ENCODE measurements at places on chromosomes 12 and 14. TPM values are rescaled to one million over a fixed set of nuclear protein-coding genes. Genes with fewer than 3 reads are reported as not detected.

The OR6C2 gene
- total RNA-seq = not detected

The CAND1 gene
- 24.8 TPM for total RNA-seq

The CHURC1 gene
- 70.9 TPM for total RNA-seq

The BDKRB2 gene
- total RNA-seq = 1.7 TPM

The LMNTD1 gene
- total RNA-seq = 1.0 TPM

The FAM181A gene
- not detected for total RNA-seq

The PARPBP gene
- total RNA-seq = 2.2 TPM

The GEMIN2 gene
- total RNA-seq = 5.2 TPM

DNA sequence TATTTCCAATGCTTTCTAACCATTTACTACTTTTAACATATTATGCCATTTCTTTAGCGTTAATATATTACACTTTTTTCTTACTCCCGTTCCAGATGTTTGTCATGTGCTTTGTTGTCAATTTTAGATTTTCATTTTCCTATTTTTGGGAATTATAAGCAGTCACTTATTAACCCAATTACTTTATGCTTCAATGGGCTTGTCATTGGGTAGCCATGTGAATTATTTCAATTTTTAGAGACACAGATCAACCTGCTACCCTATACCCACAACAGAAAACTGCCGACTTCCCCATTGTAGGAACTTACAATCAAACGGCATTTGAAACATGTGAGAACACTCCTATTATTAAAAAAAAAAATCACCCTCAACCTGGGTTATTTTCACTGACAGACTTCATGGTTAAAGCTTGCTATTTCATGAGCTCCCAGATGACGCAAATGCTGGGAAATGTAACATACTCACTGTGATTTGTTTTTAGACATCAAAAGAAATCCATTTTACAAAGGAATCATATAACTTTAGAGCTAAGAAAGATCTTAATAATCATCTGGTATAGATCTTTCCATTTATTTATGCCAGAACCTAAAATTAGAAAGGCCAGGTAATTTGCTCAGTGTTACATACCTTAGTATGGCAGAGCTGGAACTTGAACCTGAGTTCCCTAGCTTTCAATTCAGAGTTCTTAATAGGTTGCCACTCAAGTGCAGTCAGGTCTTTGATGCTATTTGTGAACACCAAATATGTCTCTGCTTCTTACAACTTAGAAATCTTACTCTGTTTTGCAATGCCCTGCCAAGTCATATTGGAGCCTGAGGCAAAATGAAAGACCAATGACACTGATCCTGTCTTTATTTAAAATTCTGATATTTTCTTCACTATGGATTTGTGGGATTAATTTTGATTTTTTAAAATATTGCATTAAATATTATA is 340.4 kb downstream of the RAD51B start:
- DNase-seq = no peak

DNA sequence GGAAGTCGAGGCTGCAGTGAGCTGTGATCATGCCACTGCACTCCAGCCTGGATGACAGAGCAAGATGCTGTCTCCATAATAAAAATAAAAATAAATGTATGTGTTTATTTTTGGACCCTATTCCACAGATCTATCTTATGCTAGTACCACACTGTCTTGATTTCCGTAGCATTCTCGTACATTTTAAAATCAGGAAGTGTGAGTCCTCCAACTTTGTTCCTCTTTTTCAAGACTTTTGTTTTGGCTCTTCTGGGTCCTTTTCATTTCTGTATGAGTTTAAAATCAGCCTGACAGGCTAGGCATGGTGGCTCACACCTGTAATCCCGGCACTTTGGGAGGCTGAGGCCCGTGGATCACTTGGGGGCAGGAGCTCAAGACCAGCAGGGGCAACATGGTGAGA is 25.8 kb downstream of the DAO start:
- no peak for DNase-seq

DNA sequence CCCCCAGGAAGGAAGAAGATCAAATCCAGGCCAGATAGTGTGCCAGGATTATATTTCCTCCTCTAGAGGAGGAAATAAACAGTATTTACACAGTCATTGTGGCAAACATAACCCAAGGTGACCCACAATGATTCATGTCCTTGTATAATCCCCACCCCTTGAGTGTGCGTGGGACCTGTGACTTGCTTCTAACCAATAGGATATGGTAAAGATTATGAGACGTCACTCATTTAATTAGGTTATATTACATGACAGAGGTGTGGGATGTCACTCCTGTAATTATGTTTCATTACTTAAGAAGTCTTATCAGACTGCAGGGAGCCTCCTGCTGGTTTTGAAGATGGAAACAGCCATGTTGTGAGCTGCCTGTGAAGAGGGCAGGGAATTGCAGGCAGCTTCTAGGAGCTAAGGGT is 12.2 kb upstream of the CATSPERB start:
- no peak for DNase-seq

DNA sequence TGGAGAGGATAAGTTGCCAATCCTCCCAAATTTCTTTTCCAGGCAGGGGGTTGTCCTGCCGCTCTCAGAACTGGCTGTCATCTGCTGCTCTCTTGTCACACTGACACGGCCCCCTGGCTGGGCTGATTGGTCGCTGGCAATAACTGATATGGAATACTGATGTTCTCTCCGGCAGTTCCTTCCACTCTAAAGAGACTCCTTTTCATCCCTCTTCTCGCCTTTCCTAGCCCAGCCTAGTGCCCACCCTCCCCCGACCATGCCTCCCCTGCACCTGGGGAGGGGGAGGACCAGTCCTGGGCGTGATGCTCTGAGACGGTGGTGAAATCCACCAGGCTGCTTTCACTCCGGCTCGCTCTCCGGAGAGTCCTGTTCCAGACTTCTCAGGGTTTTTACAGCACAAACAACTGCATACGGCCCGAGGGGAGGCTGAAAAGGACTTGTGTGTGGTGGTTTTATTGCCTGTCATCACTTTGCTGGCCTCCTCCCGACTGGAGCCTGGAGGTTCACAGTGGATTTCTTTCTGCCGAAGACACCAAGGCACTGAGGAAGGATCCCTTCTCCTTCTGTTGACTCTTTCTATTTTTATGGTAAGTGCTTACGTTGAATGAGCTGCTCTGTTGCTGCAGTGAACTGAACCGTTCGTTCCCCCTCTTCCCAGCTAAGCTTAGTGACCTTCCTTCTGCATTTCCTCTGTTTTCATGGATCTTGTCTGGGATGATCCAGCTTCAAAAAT is at the start of gene ANO4:
Gene ANO4, plus strand, starts transcription at position 336 of the 733 bp plus-strand sequence. CDS start 107,010 bp downstream, outside the sequence.
- DNase-seq = no peak

GRCh38 chr12:26643532-26644315 is 189.3 kb downstream of the ITPR2 start:
- DNase-seq = no peak

DNA sequence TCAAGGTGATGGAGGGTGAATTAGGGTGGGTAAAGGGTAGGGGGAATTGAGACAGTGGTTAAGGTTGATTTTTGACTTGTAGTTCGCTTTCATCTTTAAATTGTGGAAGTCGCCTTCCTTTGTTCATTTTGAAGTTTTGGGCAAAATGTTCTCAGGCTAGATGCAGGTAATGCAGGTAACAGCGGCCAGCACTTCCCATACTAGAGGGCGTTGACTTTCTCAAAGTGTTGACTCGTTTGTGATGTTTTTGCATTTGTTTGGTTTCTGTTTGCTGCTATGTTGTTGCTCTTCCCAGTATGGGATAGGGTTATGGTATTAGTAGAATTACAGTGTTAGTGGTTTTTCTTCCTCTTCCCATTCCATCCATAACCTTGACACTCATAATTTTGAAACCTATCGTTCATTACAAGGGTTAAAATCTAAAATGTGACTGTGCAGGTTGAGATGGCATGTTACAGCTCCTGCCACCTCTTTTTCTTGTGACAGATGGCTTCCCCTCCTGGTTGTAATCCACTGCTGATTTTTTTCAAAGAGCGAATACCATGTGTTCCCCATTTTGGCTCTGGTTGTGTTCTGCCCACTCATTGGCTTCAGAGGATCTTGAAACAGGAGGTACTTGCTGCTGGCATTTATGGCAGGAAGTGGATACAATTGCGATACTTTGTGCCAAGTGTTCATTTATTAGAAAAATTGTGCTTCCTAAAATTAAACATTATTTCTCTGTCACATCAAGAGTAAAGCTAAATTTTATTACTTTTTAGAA is 57.1 kb downstream of the ERC1 start:
- DNase-seq = no peak

DNA sequence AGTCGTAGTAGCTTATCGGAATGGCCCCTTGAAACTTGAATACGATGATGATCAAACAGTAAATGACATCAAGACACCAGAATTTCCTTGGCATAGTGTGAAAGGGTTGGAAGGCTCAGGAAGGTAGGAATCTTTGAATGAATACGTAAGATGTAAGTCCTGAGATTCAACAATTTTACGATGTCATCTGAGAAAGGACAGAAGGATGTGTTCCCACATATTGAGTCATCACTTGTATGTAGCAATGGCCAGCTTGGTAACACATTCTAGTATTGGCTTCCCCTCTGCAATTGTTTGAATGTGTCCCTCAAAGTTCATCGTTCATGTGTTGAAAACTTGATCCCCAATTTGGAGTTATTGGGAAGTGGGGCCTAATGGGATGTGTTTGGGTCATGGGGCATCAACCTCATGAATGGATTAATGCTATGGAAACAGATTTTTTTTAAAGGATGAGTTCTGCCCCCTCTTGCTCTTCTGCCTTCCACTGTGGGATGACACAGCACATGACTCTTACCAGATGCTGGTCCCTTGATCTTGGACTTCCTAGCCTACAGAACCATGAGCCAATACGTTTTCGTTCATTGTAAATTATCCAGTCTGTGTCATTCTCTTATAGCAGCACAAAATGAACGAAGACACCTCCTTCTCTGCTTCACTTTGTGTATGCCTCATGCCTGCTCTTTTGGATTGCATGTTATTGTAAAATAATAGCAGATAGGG is 284.6 kb downstream of the BCAT1 start:
- DNase-seq = no peak

GRCh38 chr14:24888532-24888931 is 161.4 kb downstream of the STXBP6 start:
- no peak for DNase-seq

DNA sequence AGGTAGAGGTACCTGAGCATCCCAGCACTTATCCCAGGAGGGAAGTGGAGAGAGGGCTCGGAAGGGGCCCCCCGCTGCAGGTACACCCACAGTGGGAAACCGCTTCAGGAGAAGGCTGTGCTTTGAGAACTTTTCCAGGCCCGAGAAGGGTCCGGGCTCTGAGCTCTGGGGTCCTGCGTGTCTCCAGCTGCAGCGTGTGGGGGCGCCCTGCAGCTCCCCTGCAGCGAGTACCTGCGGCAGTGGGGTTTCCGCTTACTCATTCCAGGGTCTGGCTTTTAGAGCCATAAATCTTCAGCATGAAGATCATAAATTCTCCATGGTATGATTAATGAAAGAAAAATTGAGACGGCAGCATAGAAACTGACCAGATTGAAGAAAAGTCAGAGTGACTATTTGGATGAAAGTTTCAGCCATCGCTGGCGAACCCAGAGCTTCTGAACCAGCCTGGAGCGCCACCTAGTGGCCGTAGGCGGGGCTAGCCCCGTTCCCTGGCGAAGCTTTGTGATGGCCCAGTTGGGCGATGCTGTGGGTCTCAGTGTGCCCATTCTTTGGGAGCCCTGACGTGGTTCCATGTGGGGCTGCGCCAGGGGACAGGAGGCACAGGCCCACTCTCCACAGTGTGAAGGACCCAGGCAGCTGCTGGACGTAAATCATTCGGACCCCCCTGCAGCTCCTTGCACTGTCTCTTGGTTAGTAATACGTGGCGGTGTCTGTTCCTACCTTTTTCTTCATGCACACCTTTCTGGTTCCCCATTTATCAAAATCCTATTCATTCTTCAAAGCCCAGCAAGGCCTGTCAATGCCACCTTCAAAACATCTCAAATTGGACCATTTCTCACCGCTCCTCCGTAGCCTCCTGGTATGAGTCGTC is 198.2 kb downstream of the TSPAN9 start:
- no peak for DNase-seq

GRCh38 chr14:36901861-36902260 is 240.2 kb downstream of the PAX9 start:
- no peak for DNase-seq

DNA sequence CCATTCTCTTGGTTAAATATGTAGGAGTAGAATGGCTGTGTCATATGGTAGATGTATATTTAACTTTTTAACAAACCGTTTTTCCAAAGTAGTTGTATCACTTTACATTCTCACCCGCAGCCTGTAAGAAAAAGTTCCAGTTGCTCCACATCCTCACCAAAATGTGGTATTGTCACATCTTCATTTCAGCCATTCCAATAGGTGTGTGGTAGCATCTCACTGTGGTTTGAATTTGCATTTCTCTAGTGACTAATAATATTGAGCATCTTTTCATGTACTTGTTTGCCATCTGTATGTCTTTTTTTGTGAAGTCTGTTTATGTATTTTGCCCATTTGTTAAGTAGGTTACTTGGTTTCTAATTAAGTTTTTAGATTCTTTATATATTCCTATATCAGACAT is 78.6 kb downstream of the TBK1 start:
- DNase-seq = no peak

GRCh38 chr14:104563742-104564615 is 15.6 kb upstream of the C14orf180 start:
- peak; percentile 72 for DNase-seq

DNA sequence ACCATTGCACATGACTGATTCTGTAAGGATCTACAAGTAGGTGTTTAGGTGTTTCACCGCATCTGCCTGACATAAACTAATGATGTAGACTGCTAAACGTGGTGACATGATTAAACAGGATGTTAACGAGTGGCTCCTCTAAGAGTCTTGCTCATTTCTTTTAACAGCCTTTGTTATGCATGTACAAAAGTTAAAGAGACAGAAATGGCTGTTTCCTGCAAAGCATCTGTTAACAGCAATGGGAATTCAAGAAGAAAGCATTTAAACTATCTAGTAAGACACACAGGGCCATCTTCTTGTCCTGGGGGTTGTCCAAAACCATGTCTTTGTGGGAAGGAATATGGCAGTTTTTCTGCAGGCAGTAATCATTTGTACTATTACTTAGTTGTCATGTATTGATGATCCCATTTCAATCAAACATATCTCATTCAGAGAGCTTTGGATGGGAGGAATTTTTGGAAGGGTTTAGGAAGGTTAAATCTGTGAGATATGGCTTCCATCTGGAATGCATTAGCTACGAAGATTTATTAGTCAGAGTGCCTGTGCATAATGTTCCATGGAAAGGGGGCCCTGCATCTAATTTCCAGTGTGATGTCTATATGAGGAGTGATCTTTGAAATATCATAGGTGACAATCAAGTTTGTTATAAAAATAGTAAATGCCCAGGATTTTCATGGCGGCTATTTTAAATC is 495.1 kb downstream of the EGLN3 start:
- no peak for DNase-seq
